Fibroblast of lung (primary cell): ENCODE measurements at places on chromosomes 6 and 20. TPM values are rescaled to one million over a fixed set of nuclear protein-coding genes. Genes with fewer than 3 reads are reported as not detected.

OR12D3 gene
- not detected in 2 replicates for total RNA-seq

GRCh38 chr6:4671587-4672115, 104.6 kb upstream of the CDYL start:
- DNase-seq: no peak

GRCh38 chr20:8862092-8862491, 206.8 kb upstream of the PLCB4 start:
- DNase-seq: no peak

GRCh38 chr6:146892613-146893401, 294.0 kb downstream of the ADGB start:
- DNase-seq: peak; percentile 70

- no peak for DNase-seq
These were observed 62.0 kb upstream of the CD83 start for GRCh38 chr6:14055541-14055940.

DNA sequence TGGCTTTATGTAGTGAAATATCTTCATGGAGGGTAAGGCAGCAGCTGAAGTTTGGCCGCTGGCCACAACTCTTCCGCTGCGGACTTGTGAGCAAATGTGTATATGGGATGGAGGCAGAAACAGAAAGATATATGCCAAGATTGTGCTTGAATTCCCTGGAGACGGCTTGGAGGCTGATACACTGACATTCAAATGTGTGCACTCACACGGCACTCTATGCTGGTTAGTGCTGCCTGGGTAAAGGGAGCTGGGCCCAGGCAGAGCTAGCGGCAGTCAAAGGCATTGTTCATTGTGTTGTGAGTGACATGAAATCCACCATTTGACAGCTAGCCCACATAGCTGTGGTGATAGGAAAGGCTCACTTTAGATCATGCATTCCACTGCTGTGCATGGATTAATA, 202.7 kb downstream of the CLIC5 start:
- DNase-seq: peak; percentile 66

DNA sequence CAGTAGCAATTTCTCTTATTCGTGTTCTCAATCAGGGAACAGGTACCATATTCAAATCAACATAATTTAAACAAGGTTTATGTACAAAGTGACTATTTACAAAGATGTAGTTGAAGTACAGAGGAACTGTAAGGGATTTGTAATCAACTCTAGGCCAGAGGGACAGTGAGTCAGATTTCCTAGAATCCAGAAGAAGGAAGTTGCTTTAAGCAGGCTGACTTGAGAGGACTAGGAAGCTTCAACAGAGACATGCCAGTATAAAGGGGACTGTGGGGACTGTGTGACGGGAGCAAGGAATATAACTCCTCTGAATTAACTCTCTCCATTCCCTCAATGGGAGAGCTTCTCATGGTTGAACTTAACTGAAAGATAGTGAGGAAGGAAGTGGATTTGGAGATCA, 427.4 kb upstream of the JAG1 start:
- no peak for DNase-seq

- DNase-seq: no peak
These were observed 52.5 kb downstream of the ATG5 start for GRCh38 chr6:106273087-106273486.

GRCh38 chr6:15322184-15322583, 76.3 kb downstream of the JARID2 start:
- DNase-seq: no peak

GRCh38 chr6:43297644-43298564, at the start of gene SLC22A7:
SLC22A7 (plus strand) TSS chr6:43298260; CDS start chr6:43298359, 99 bp downstream.
- no peak for DNase-seq

- DNase-seq: no peak
These were observed 6.0 kb downstream of the SYTL3 start for GRCh38 chr6:158655569-158656450.

DNA sequence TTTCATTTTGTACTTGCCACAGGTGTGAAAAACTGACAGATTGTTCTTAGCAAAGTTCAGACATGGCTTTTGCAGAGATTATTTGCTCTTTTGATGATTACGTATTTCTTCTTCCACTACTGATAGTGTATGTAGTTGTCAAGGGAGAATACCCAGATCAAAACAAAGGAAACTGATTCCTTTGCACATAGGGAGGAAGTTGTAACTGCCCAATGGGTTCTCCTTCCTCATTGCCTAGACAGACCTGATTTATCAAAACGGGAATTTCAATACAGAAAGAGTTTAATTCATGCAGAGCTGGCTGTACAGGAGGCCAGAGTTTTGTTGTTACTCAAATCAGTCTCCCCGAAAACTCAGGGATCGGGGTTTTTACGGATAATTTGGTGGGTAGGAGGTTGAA, 214.7 kb downstream of the BCAS1 start:
- DNase-seq: no peak

GRCh38 chr6:118735320-118735719, 83.9 kb upstream of the CEP85L start:
- DNase-seq: no peak

GRCh38 chr6:143701349-143702234, 23.8 kb downstream of the PHACTR2 start:
- peak; percentile 81 for DNase-seq

DNA sequence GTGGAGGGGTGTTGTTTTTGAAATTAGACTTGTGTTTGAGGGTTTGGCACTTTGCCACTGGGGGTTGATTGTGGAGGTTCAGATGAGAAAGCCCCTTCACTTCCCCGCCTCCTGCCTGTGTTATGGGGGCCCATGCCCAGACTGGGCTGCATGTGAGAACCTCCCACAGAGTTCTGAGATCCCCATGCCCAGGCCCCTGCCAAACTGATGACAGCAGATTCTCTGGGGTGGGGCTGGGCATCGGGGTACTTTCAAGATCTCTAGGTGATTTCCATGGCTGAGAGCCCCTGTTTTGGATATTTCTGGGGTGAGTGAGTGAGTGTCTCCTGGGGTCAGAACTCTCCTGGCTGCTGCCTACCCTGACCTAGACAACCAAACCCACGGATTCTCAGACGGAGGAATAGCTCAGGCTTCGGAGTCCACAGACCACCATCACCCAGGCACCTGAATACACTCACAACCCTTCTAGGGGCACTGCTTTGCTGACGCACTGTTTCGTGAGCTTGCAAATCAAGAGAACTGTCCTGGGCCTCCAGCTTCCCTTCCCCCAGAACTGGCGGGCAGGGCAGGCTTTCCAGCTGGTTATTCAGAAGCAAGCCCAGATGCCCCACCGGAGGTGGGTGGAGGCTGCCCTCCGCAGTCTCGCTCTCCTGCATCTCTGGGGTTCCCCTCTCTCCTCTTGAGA, 6.3 kb downstream of the BCAS1 start:
- no peak for DNase-seq

BPIFB1 gene
- not detected in 2 replicates for total RNA-seq

DNA sequence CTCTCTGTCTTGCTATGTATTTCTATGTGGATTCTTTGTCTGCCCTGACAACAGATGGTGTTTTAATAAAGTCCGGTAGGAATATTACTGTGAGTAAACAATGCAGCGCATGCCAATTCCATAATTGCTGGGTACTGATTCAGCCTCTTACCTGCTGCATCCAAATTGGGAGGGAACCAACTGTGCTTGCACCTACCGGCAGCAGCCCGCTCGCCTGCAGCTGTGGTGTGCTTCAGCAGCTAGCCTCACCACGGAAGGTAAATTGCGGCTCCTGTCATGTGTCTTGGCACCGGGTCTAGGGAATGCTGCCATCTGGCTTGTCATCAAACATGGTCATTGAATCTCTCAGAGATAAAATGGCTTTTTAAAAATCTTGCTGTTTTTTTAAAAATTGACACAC, 704.8 kb upstream of the SLC35B3 start:
- DNase-seq: peak; percentile 29

GRCh38 chr20:22848364-22848763, 186.7 kb upstream of the SSTR4 start:
- no peak for DNase-seq

DNA sequence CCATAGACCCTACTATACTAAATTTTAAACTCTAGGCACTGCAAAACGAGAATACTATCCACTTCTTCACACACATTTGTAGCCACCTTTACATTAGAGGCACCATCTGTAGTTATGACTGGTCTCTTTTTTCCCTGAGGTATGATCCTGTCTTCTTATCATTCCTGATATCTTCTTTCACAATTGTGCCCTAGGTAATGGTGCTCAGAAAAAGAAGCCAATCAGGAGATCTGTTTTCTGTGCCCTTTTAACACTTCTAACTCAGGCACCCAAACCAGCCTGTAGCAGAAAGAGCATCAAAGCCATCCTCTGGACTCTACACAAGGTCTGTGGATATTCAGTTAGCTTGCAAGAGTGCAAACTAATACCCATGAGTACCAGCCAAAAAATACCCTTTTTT, 149.7 kb upstream of the SGK1 start:
- DNase-seq: no peak

TRAPPC3L gene
- under 0.01 TPM in 2 replicates for total RNA-seq

- no peak for DNase-seq
These were observed 53.2 kb downstream of the SYCP2 start for GRCh38 chr20:59880198-59880597.

- peak; percentile 78 for DNase-seq
These were observed 28.4 kb upstream of the BTN3A2 start for GRCh38 chr6:26336355-26337198.

POM121L2 gene
- total RNA-seq: not detected in 2 replicates

DNA sequence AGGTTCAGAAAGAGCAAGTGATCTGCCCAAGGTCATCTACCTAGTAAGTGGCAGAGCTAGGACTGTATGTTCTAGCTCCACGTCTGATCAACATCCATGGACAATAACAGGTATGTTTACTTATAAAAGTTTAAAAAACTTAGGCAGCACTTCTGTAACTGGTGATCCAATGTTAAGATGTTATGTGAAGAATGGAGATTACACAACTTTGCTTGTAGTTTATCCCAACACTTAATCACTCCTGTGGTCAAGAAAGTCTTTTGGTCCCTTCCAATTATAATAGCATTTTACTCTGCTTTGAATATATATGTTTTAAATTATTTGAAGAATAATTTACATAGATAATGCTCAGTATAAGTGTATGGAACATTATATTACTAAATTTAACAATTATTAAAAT, 4.8 kb downstream of the FBXO30 start:
- peak; percentile 48 for DNase-seq

HCRTR2 gene
- not detected in 2 replicates for total RNA-seq

- no peak for DNase-seq
These were observed 19.7 kb upstream of the HTR1B start for GRCh38 chr6:77482981-77483380.

GRCh38 chr6:33276864-33277662, at the start of gene B3GALT4:
B3GALT4 (plus strand) TSS chr6:33277123; CDS start chr6:33277420, 297 bp downstream.
- peak; percentile 75 for DNase-seq

NMBR gene
- total RNA-seq: under 0.01 TPM in 1 of 2 replicates, not detected in the other

- DNase-seq: no peak
These were observed 353.5 kb upstream of the IRAK1BP1 start for GRCh38 chr6:78513856-78514255.

PRND gene
- total RNA-seq: not detected in 2 replicates

DNA sequence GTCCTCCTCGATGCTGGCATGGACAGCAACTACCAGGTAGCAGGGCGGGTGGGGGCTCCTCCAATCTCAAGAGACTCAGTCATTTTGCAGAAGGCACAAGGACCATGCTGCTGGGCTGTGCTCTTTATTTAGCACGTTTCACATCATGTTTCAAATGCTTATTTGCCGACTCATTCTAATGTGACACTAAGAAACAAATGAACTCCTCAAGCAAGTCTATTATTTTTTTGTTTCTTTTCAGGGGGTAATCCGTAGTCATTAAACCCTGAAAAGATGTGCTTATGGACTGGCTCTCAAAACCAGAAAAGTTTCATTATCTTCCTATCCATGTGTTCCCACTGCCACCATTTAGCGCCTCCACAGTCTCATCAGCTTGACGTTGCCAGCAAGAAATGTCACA, 92.9 kb downstream of the ANKS1A start:
- DNase-seq: peak; percentile 29

DNA sequence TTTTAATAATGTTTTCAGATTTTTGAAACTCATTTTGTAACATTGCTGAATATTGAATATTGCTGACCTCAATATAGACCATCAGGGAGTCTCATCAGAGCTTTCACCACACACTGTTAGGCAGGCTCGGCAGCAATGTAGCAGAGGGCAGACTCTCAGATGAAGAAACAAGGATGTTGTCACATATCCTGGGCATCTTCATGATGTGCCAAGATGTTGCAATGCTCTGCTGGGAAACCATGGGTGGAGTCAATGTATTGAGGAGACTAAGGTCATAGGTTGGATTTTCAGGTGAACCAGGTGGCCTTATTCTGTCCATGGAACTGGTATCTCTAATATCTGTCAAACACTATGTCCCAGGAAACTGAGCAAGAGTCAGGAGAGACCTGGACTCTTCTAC, 27.3 kb downstream of the NR2E1 start:
- no peak for DNase-seq

DNA sequence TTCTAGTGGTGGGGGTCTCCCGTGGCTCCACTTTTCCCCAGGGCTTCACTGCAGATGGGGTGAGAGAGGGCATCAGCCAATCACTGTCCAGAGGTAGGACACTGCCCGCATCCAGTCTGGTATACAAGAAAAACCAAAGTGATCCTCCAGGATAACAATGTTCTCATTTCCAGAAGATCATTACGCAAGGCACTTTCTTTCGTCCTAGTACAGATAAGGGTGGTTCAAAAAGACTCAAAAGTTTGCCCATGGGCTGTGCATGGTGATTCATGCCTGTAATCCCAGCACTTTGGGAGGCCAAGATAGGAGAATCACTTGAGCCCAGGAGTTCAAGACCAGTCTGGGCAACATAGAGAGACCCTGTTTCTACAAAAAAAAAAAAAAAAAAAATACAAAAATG, 16.4 kb downstream of the GMDS start:
- no peak for DNase-seq

GRCh38 chr6:134391205-134391604, 73.3 kb upstream of the SGK1 start:
- DNase-seq: no peak

IL17F gene
- total RNA-seq: not detected in 2 replicates

LTV1 gene
- 17.5 and 18.2 TPM in 2 replicates for total RNA-seq

CRIP3 gene
- total RNA-seq: 0.26 TPM in 1 of 2 replicates, not detected in the other
